ENCODE measurements at places on chromosomes 5 and 9.

- no peak for DNase-seq
Observed at GRCh38 chr5:38666668-38667498, 110.4 kb upstream of the LIFR start.

- no peak for DNase-seq
Observed at GRCh38 chr5:321230-321725, at the start of gene AHRR. TSS of gene AHRR (plus strand) at chr5:321714. CDS start at chr5:343903, 22,189 bp downstream.

- DNase-seq = no peak
Observed at GRCh38 chr5:172779691-172780341, 8.8 kb upstream of the DUSP1 start.

GRCh38 chr9:26412446-26412845, 480.2 kb downstream of the CAAP1 start:
- DNase-seq = no peak

DNA sequence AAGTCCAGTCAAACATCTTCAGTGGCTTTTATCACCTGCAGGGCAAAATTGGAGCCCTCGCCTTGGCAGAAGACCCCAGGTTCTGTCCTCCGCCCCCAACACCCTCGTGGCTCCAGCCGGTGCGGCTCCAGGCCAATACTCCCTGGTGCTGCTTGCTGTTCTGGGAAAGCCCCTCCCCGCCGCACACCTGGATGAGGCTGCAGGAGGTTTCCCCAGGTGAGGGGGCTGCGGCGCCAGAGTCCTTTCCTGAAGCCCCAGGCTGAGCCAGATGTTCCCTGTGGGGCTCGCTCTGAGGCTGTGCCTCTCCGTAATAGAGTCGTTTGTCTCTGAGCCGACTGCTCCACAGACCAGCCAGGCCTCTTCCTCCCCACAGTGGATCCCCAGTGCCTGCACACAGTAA, 375.4 kb upstream of the IRX1 start:
- DNase-seq = no peak

DNA sequence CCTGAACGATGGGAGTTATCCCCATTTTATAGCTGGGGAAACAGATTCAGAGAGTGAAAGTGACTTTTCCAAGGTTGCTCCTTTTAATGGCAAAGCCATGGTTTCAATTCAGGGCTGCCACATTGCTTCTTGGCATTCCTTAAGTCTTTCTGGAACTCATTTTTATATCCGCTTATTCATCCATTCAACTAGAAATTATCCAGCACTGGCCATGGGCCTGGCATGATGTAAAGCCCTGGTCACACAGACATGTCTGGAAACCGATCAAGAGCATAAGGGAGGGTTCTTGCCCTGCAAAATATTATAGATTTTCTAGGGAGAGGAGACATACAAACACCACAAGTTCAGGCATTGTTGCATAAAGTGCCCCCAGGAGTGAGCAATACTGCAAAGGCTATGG, 43.0 kb upstream of the COL15A1 start:
- DNase-seq = no peak

GRCh38 chr5:9015260-9015936, 530.5 kb downstream of the SEMA5A start:
- no peak for DNase-seq

GRCh38 chr5:100800562-100800961, 102.5 kb downstream of the ST8SIA4 start:
- DNase-seq = no peak
